ENCODE measurements at places on chromosomes 12 and 14.

DNA sequence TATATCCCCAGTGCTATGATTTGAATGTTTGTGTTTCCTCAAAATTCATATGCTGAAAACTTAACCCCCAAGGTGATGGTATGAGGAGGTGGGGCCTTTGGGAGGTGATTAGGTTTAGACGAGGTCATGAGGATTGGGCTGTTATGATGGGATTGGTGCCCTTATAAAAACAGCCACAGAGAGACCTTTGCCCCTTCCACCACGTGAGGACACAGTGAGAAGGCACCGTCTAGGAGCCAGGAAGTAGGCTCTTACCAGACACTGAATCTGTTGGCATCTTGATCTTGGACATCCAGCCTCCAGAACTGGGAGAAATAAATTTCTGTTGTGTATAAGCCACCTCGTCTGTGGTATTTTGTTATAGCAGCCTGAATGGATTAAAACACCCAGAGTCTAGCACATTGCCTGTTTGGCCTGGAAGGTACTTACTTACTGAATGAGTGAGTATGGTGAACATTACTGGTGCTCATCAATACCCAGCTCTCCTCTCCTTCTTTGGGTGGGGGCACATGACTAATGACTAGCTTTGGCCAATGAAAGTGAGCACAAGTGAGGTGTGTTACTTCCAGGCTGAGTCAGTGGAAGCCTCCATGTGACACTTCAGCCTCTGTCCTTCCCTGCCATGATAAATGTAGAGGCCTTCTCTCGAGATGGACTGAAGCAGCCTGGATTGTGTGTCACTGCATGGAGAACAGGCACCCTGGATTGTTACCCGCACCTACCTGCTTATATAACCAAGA, 72.4 kb upstream of the CHST11 start:
- DNase-seq = no peak

GRCh38 chr14:83757916-83758315, 1772.0 kb upstream of the FLRT2 start:
- no peak for DNase-seq

DNA sequence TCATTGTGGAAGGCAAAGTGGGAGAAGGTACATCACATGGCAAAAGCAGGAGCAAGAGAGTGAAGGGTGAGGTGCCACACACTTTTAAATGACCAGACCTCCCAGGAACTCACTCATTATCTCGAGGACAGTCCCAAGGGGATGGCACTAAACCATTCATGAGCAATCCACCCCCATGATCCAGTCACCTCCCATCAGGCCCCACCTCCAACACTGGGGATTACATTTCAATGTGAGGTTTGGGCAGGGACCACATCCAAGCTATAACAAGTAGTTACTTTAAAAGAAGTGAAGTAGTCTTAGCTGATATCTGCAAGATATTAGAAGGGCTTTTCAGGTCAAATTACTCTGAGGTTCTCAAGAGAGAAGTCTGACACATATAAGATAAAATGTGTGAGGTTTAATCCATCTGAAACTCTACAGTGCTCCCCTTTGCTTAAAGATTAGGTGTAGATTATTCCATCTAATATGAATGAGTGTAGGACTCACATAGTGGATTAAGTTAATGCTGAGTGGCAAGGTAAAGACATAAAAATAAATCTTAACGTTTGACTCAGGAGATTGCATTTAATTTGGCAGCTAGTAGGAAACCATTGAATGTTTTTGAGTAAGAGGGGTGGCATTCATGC, 130.8 kb downstream of the TMX1 start:
- DNase-seq = no peak

GRCh38 chr14:100237735-100238418, 1.1 kb upstream of the YY1 start:
- DNase-seq = peak; percentile 10

- DNase-seq = no peak
These were observed 597 bp downstream of the SOAT2 start for GRCh38 chr12:53103860-53104305.

DNA sequence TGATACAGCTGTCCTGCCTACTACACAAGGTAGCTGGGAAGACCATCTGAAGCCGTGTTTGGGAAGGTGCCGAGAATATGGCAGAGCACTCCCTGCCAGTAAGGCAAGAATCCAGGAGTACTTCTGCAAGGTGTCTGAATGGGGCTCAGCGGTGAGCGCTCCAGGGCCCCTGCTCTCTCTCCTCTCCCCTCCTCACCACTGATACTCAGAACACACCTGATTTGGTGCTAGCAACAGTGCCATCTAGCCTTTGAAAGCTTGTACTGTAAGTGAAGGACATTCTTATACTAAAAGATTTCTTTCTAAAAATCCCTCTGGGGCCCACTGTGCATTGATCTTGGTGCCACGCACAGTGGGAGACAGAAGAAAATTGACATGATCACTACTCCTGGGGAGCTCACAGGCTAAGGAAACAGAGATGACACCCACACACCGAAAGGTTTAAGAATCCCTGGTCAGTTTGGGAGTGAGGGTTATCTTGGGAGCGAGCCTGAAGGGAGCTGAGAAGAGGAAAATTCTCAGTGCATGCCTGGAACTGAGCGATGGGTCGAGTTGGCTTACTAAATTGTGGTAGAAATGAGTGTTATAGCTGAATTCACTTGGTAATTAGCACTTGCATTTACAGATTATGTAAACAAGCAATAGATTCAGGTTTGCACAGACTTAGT, 216.9 kb downstream of the NTF3 start:
- no peak for DNase-seq

- DNase-seq = no peak
These were observed 2.9 kb downstream of the KRT8 start for GRCh38 chr12:52901715-52902541.

GRCh38 chr12:89345830-89346740, 6.2 kb downstream of the DUSP6 start:
- no peak for DNase-seq

DNA sequence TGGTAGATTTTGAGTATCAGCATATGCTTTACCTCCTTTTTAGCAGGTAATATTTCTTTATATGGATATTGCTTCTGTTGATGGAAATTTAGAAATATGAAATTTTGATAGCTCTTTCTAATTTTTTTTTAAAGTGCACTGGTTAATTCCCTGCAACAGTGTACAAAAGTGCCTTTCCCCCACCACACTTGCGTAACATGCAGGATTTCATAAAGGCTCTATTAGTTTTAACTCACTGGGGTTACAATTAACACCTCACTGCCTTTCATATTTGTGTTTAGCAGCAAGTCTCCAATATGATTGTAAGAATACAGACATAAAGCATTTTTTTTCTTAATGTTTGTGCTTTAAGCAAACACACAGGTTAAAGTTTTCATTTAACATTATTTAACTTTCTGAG, 25.6 kb downstream of the MNAT1 start:
- no peak for DNase-seq

- DNase-seq = no peak
These were observed 1.4 kb downstream of the LIN7A start for GRCh38 chr12:80936353-80936641.

GRCh38 chr14:63692310-63693020, 35.4 kb downstream of the SGPP1 start:
- no peak for DNase-seq

DNA sequence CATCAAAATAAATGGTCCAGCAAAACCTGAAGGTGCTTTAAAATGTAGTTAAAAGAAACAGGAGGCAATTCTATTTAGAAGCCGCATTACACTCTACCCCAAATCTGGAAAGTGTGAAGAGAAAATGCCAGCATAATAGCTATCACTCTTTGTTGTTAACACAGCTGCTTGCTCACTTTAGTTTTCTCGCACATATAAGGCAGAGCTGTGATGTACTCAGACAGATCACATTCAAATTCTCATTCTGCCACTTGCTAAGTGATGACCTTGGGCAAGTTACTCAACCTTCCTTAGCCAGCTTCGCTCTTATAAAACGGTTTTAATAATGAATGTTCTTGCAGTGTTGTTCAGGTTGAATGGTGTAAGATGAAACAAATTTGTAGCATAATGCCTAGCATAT, 56.0 kb upstream of the MGAT4C start:
- no peak for DNase-seq
